ENCODE measurements at places on chromosomes 4 and X.
A peak's percentile ranks its signal among the peaks of the same experiment; 100 is the strongest.

- DNase-seq, result no peak
Observed at GRCh38 chrX:155262970-155263754, 1.1 kb downstream of the RAB39B start.

- no peak for DNase-seq
Observed at GRCh38 chr4:114196606-114197005, 217.2 kb upstream of the ARSJ start.

- no peak for DNase-seq
Observed at GRCh38 chrX:1511829-1512228, 25.2 kb downstream of the P2RY8 start.

DNA sequence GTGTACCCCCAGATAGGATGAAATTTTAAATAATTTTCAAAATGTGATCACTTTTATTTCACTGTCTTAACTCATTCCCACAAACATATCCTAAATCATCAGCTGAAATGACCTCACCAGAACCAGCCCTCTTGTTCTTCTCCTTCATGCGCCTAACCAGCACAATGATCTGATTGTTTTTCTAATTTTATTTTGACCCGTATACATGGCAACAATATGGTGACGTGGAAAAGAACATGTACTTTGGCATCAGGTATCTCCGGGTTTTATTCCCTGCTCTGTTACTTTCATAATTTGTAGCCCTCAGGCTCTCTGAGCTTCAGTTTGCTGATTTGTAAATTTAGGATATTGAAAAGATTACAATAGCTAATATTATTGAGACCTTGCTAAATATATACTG is 562.4 kb upstream of the ZFP42 start:
- DNase-seq, result no peak

GRCh38 chrX:110201799-110202198 is 116.1 kb downstream of the AMMECR1 start:
- no peak for DNase-seq

DNA sequence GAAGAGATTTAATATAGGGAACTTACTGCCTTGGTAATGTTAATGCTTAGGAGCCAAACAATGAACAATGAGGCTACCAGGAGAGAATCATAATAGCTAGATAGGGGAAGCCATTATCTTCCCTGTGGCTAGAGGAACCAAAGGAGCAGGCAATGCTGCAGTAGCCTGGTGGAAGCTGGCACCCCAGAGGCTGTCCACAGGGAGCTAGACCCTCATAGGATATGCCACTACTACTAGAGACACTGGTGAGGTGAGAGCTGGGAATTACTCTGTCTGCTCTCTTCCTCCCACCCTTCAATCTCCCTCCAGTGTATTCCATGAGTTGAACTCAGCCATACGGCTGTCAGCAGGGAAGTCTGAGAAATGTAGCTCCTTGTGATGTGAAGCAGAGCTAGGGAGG is 601.4 kb downstream of the KCNIP4 start:
- no peak for DNase-seq

DNA sequence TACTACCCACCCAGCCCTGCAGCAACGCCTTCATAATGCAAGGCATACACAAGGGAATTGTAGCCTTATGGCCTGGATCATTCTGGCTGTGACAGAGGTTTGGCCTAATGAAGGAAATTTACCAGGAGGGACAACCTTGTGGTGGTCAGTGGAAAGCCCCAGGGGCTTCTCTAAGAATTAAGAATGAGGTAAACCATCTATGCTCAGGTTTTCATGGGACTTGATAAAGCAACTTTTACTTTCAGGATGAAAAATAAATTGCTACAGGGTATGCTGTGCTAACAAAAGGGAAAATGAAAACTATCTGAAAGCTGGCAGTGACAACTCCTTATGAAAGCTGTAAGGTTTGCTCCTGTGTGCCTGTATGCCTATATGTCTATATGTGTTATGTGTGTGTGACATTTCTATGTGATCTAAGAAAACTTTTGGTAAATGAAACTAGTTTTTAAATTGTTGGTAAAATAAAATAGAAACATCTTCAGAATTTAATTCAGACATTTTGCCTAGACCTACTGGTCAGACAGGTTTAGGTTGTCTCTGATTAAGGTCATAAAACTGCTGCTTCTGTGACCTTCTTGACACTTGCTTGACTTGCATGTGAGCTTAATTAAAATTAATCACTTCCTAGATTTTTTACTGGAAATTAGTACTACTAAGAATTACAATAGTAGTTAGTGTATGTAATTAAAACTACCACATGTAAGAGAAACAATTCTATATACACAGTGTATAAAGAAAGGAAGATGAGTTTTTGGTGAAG is 19.9 kb upstream of the TXK start:
- DNase-seq, result no peak

DNA sequence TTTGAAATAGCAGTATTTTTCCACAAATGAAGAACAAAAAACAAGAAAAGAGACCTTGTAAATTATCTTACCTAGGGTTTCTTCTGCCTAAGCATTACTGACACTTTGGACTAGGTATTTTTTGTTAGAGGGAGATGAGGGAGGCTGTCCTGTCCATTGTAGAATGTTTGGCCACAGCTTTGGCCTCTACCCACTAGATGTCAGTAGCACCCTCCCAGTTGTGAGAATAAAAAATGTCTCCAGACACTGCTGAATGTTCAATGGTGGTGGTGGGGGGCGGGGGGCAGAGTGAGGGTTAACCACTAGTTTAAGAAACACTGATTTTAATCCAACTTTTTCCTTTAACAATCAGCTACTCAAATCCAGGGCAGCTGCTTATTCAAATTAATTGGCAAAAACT is 25.8 kb downstream of the OTUD4 start:
- DNase-seq, result no peak

DNA sequence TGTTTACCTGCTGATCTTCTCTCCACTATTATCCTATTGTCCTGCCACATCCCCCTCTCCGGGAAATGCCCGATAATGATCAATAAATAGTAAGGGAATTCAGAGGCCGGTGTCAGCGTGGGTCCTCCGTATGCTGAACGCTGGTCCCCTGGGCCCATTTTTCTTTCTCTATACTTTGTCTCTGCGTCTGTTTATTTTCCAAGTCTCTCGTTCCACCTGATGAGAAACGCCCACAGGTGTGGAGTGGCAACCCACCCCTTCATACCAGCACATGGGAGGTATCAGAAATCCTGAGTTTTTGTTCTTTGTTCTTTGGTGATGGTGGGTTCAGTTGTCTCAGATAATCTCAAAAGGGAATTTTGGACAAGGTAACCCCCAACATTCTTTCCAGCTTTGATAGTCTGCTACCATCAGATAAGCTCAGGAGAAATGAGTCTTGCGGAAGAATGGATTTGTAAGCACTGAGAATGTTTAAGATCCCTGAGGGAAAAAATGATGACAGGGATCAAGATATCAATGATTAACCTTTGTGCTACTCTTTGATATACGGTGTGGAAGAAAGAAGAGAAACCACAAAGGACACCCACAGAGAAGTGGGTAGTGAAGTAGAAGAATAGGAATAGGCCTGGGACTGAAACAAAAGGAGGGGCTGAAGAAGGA is 117.9 kb downstream of the CEP44 start:
- DNase-seq, result no peak

DNA sequence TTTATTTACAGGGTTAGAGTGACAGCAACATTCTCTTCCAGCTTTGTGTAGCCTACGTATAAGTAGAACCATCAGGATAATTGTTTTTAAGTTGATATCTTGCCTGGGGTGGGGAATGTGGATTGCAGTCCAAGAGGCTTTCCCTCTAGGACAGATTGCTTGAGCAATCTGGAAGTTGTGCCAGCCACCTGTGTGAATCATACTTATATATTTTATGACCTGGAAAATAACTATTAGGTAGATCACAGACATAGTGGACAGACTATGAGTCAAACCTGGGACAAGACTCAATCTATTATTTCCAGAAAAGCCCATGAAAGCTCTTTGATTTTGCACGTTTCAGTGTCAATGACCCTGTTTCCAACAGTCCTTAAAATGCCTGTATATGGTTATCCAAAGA is 98.9 kb downstream of the TLL1 start:
- DNase-seq, result no peak

DNA sequence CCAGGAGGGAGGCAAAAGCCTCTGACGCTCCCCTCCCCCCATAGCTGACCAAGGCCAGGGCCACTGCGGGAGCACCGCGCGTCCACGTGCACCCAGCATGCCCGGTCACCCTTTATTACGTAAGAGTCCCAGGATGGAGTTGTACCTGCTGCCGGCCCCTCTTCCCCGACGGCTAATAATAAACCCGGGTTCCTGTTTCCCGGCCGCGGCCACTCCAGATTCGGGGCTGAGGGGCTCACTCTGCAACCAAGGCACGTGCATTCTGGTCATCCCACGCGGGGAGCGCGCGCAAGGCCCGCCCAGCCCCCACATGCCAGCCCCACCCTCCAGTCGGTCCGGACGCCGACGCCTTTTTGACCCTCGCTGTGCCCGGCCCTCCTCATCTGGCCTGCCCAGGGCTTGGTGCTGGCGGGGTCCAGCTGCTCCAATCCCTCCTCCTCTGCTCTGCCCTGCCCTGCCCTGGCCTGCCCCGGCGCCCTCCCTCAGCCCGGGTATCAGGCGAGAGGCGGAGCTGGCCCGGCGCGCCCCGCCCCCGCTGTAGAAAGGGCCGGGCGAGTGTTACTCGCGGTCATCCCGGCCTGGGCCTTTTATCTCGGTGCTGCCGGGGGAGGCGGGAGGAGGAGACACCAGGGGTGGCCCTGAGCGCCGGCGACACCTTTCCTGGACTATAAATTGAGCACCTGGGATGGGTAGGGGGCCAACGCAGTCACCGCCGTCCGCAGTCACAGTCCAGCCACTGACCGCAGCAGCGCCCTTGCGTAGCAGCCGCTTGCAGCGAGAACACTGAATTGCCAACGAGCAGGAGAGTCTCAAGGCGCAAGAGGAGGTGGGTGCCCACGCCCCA is 2.6 kb downstream of the MID1IP1 start:
- DNase-seq, result peak; percentile 61

- no peak for DNase-seq
Observed at GRCh38 chrX:130084631-130085237, 25.6 kb downstream of the ELF4 start.

- DNase-seq, result peak; percentile 27
Observed at GRCh38 chrX:65644621-65645289, 22.7 kb upstream of the MSN start.

- no peak for DNase-seq
Observed at GRCh38 chr4:18934197-18934596, 912.6 kb upstream of the LCORL start.

GRCh38 chrX:77771601-77772000 is 14.4 kb downstream of the ATRX start:
- no peak for DNase-seq

- no peak for DNase-seq
Observed at GRCh38 chr4:110753466-110753865, 130.6 kb upstream of the PITX2 start.

DNA sequence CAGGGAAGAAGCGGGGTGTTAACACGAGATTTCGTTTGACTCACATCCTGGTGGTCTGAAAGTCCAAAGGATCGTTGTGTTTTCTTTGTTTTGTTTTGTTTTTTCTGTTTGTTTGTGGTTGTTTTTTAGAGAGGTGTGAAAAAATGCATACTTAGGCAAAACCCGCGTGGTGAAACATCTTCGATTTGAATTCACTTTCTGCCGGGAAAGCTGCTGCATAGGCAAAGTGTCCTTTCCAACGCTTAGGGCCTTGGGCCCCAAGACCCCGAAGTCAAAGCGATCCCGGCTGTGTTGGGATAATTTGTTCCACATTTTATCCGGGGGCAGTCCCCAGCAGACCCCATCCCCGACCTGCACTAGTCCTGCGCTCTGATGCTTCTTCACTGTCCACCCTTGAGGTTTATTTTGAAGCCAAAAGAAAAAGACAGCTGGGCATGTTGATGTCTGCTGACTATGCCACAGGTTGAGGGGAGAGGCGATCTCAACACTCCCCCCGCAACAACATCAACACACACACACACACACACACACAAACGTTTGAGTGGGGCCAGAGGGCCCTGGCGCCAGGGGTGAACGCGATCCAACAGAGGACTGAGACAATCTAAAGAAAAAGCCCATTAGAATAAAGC is 2.0 kb downstream of the MSX1 start:
- DNase-seq, result no peak

DNA sequence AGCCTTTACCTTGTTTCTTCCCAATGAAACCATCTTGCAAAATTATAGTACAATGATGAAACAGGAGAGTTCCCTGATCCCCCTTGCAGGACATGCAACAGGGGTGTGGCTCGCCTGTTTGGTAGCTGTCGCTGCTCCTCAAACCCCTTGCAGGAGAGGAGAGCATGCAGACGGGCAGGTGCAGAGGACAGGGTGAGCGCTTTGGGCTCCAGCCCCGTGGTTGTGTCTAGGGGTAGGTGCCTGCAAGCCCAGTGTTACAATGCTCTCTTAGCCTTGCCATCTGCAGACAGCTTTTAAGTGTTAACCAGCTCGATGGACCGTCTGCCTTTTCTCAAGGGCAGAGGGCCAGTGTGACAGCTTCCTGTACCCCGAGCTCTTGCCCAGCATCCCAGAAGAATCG is 102.0 kb downstream of the TAB3 start:
- no peak for DNase-seq

DNA sequence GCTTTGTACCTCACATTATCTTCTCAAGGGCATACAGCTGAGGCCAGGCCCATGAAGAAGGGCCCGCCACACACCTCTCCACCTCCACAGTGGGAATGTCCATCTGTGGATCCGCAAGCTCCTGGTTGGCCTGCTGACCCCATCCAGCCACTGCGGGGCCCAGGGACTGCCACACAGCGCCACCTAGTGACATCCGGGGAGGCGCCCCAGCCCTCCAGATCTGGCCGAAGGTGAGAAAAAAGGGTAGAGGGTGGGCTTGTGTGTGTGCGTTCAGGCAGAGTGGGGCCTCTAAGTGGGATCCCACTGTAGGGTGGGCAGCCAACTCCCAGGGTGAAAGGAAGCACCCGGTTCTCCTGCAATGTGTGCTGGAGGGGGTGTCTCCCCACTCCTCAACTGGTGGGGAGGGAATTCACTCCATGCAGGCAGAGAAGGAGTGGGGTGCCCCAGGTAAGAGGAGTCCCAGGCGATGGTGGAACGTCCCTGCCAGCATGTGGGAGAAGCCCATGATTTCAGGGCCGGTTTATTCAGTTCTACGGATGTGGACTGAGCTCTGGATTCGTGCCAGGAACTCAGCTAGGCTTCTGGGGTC is 117.3 kb downstream of the ENPP6 start:
- peak; percentile 28 for DNase-seq

- DNase-seq, result no peak
Observed at GRCh38 chrX:111585337-111585736, 73.9 kb downstream of the SERTM2 start.

DNA sequence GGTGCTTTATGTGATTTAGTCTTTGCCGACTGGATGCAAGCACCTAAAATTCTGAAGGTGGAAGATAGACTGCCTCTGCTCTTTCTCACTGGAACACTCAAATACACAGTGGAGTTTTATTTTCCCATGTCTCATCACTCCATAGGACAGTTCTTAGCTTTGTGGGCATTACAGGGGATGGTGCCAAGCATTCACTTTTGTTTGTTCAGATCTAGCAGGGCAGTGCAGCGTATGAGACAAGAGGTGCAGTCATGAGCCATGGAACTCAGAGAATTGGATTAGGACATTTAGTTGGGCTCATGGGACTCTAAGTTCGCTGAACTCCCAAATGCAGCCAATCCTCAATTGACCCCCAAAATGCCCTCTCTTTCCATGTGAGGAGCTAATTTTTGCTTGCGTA is 1136.9 kb upstream of the PRKX start:
- DNase-seq, result no peak

All from activated CD8-positive, alpha-beta memory T cell treated with anti-CD3 and anti-CD28 coated beads, Interleukin-2, amount 50 U/mL, for 4 hours (primary cell).